ENCODE measurements at places on chromosomes 2 and 18.
A peak's percentile ranks its signal among the peaks of the same experiment; 100 is the strongest.

DNA sequence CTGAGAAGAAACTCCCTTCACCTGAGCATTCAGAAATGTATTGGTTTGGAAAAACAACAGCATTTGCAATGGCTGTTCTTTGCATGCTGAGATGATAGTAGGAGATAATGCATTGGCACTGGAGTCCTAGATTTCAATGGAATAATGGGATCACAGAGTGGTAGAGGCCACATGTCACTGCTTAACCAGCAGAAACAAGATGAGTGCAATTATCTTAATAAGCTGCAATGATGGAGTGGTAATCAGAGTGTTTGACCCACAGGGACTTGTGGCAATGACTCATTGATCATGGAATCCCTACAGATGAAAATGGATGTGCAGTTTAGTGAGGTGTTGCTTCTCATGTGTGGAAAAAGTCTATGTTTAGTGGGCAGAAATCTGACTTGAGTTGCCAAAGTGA, 218.8 kb upstream of the ZEB2 start:
- no peak for DNase-seq

- DNase-seq = no peak
These were observed 16.2 kb downstream of the DLGAP1 start for GRCh38 chr18:4438938-4439337.

GRCh38 chr18:42706029-42706608, 409.4 kb downstream of the RIT2 start:
- no peak for DNase-seq

DNA sequence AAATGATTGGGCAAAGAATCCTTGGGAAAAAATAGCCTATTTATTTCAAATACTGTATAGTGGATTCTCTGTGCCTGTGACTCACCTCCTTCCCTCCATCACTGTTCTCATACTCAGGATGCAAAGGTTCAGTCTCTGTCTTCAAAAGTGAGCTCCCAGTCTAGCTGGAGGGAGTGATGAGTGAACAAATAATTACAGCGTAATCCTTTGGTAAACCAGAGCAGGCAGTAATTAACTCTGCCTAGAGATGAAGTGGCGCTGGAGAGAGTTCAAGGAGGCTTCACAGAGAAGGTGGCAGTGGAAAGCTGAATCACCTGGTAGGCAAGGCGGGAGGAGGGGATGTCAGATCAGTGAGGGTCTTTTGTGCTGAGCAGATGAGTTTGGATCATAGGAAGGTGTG, 6.5 kb downstream of the DGUOK start:
- DNase-seq = no peak

DNA sequence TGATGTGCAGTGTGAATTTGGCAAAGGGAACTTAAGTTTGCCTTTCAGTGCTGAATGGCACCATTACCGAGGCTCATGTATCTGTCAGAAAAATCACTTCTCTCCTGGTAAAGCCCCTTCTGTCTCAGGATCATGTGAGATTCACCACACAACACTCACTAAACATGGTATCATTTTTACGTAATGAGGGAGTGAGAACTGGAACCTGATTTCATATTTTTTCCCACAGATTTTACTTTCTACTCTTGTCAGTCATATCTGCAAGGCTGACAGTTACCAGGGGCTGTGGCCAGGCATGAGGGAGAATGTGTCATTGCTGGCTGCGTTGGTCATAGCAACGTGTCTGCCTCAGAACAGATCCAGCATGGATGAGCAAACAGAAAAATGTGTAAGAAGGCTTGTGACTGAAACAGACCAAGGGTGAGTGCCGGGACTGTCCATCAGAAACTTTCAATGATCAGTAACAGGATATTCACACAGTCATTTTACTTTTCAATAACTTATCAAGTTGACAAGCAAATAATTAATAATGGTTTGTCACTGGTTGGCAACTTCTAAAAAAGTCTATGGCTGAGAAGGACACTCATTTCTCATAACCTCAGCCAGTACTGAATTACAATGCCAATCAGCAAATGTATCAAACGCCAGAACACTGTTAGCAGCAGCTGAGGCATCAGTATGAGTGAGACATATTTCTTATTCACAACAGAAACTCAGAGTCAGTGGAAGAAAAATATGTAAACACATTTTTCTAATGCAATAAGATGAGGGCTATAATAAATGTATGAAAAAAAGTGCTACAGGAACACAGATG, 100.5 kb downstream of the CDC42EP3 start:
- DNase-seq = peak; percentile 92

DNA sequence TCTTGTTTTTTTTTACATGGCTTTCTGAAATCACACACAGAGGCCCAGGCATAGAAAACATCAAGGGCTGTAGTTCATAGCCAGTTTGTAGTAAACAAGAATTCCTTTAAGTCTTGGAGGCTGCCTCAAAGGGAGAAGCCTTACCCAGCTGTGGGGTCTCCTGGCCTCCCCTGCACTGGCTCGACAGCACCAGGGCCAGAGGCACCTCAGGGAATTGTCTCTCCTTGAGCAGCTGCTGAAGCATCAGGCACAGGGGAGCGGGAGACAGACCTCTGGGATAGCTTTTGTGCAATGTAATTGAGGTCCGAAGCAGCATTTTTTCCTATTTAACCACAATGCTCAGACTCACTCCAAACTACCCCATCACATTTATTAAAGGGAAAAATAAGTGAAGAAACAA, 209.1 kb downstream of the HRH4 start:
- no peak for DNase-seq

GRCh38 chr2:216671081-216671411, 24.3 kb downstream of the IGFBP5 start:
- no peak for DNase-seq

All from EH (cell line).